ENCODE measurements at places on chromosomes 4 and X.

GRCh38 chrX:151031391-151031975, 48.3 kb downstream of the HMGB3 start:
- no peak for DNase-seq

DNA sequence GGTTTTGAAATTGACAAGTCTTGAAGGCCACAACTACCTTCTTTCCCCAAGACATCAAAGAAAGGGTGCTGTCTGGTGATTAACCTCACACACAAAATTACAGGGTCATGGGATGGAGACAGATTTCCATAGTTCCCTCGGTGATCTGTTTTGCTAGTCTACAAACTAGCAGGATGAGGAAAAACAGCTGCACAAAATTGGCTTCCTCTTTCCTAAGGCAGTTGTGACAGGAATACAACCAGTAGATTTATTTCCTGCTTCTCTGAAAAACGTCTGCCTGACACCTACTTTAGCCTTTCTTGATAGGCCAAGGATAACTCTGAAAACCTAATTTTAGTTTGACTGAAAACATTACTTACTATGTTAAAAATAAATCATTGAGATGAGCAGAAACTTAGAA, 39.6 kb downstream of the DKK2 start:
- no peak for DNase-seq

DNA sequence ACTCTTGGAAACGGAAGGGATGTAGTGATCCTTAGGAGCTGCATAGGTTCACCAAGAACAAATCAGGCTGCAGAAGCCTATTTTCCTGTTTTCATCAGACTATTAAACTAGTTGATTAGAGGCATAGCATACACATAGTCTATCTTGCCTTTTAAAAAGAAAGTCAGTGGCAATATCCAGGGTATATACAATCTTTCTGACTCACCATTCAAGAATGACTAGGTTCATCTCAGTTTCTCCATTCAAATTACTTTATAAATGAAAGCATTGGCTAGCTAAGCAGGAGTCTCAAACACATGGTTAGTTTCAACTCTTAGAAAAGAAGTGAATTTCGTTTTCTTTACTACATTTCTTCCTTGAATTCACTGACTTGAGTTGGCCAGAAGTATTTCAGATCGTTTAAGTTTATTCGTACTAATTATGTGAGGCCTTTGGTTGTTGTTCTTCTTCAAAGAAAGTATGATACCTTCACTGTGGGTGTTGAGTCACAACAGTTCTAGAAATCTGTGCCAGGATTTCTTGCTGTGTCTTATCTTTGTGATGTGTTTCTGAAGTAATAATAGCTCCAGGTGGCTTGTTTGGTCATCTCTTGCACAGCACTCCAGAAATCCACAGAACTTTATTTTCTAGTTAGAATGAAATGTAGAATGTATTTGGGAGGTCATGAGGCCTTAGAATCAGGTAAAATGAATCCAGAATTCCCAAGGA, 88.2 kb downstream of the AWAT2 start:
- no peak for DNase-seq

DNA sequence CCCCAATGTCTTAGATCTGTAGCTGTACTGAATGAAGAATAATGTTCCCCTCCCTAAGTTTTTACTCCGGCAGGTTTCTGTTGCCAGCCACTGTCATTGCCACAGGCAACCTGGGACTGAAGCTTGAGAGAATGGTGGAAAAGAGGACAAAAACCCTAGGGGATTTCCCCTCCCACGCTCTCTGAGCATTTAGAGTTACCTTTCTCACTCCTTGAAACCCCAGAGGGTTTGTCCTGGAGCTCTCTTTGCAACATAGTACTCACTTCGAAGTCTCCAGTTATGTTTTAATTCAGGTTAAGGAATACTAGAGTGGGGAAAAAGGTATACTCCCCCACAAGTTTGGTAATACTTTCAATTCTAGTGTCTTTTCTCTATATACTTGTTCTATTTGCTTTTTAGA, 31.5 kb downstream of the F8 start:
- DNase-seq, result no peak

- DNase-seq, result no peak
Measured at GRCh38 chr4:98518559-98519267, 139.7 kb downstream of the TSPAN5 start.

GRCh38 chr4:55793479-55793878, 26.1 kb upstream of the EXOC1L start:
- DNase-seq, result no peak

DNA sequence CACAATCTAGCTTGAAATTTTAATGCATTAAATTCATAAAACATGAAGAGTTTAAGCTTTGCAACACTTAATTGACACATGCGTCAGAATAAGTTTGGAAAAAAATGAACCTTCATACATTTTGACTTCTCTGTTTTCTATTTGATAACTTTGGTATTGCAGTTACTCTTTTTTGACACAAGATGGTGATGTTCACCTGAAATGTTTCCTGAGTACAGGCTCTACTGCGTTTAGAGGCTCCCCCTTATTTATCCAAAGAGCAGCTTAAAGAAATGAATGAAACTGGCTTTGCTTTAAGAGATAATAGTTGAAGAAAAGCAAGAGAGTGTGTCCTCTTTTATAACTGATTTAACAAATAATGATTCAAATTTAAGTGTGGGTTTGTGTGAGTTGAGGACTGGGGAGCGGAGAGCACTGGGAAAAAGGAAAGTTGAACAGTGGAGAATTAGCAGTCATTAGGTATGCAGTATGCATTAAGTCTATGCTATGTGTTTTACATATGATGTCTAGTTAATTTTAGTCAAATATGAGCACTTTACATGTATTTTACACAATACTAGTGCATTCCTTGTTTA, 180.6 kb upstream of the NUDT6 start:
- no peak for DNase-seq

DNA sequence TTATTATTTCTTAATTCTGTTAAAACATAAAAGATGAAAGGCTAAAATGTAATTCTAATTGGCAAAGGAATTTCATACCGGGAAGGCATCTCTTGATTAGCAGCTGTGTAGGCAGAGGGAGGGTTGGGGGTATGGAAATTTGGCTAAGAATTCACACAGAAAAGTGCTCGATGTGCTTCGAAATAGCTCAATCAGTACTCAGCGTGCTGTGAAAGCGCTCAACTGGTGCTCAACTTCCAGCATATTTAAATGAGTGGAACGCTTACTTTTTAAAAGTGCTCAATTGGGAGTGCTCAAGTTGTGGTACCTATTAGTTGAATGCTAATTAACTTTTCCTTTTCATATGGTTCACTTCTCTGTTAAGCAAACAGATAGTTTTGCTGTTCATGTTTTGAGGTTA, 695.9 kb upstream of the ATOH1 start:
- no peak for DNase-seq

DNA sequence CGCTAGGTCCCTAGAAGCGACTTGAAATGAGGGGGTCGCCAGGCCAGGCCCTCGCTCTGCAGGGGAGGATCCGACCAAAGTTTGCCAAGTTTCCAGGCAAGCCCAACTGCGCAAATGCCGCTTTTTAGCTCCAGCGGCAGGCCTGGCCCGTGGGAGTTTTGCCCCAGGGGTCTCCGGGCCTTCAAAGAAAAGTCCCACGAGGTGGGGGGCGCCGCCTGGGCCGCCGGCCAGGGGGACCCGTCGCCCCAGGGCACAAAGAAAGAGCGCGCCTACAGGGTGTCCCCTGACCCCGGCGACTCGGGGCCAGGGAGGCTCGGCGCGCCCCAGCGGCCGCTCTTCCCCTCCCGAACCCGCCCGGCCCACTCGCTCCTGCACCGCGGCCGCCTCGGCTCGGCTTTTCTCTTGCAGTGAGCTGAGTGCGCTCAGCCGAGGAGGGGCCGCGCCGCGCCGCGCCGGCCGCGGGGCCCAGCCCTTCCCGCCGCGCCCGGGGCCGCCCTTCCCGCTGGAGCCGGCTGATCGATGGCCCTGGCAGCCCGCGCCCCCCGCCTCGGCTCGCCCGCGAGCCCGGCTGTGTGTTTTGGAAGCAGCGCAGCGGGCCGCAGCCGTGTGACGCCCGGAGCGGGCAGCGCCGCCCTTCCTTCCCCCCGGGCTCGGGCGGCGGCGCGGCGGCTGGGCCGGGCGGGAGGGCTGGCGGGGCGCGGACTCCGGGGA, 754 bp upstream of the KLF3 start:
- no peak for DNase-seq

DNA sequence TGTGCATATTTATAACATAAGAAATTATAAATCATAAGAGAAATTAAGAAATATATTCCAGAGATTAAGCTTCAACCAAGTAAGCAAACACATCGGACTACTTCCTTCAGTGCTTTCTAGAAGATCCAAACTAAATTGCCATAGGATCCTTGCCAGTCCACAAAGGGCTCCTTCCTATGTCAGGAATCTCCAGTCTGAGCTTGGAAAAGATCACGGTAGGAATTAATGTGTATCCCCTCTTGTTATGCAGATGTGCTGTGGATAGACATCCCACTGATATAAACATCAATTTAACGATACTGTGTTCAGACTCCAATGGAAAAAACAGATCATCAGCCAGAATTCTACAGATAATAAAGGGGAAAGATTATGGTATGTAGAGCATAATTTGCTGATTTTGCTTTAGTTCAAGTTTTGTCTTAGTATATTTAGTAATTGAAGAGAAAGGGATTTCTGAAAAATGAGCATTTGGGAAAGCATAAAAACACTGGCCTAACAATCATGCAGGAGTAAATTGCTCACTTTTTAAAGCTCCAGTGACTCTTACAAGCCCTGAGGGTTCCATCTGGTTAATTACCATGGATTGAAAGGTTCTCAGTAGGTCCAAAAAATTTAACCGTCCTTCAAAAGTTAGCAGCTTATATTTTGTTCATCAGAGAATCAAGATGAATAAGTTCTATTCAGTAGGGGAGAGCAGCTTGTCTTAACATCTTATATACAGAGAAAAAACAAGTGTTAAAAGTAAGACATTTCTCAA, 65.9 kb downstream of the HHIP start:
- no peak for DNase-seq

DNA sequence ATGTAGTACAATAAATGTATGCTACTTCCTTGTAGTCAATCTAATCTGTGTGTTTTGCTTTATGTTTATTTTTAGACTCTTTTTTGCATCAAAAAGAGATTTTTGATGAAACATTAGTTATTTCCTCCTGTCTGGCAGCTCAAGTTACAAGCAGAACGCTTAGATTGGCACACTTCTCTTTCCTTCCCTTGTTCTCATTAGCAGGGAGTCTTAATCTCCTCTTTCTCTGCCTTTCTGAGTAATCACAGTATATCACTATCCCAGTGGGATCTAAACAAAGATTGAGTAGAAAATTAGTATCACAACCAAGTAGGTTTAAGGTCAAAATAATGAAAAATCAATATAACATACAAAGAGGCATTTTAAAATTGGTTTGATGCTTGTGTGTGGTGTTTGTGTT, 1192.6 kb downstream of the C4orf33 start:
- DNase-seq, result no peak

DNA sequence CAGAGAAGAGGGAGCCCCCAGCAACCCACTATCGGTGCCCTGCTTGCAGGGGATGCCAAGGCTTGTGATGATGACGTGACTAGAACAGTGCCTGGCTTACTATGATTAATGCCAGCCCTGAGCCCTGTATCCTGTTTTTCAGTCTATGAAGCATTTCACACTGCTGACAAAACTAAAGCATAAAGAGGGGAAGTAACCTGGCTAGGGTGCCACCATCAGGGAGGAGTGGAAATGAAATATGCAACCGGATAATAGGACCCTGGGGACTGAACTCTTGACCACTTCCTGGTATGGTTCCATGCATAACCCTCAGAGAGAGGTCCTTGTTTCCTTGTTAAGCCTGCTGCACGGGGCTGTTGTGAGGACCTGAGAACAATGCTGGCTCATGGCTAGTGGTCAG, 50.3 kb downstream of the MED28 start:
- DNase-seq, result no peak

DNA sequence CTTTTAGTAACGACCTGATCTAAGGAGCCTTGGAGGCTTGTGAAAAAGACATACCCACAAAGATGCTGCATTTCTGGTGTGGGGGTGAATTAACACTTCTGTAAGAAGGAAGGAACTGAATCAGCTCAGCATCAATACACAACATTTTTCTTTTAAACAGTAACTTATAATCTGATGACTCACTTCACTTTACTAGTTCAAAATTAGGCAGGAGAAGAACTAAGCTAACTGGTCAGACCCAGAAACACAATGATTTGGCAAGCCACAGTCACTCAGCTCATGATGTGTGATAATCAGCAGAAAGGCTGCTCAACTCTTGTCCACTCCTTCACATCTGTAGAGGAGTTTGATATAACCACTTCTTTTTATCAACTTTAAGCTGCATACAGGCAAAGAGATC, 4.6 kb downstream of the MMAA start:
- DNase-seq, result no peak

DNA sequence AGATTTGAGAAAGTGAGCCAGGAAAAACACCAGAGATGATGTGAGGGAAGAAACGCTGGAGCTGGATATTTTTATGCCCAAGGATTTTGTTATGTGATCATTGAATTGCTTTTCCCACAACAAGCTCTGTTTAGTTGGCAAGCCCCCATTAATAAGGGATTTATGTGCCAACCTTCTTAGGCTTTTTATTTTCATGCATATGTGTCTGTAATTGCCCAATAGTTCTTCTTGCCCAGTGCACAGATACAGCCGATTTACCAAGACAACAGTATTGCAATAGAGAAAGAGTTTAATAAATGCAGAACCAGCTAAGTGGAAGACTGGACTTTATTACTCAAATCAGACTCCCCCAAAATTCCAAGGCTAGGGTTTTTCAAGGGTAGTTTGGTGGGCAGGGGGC, 57.7 kb downstream of the TRIM2 start:
- DNase-seq, result no peak

DNA sequence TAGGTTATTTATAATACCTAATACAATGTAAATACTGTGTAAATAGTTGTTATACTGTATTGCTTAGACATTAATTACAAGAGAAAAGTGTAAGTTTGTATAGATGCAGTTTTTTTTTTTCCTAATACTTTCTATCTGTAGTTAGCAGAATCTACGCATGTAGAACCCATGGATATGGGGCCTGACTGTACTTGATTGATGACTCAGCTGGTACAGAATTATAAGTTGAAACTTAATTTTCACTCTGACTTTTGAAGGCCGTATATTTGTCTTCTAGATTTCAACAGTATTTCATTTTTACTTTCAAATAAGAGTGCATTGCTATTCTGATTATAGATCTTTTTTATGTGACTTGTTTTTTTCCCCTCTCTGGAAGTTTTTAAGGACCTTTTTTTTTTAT, 30.8 kb upstream of the NDUFC1 start:
- DNase-seq, result no peak

GRCh38 chr4:175427751-175428150, 384.3 kb downstream of the GPM6A start:
- no peak for DNase-seq

GRCh38 chrX:13433298-13433605, 113.4 kb upstream of the ATXN3L start:
- DNase-seq, result no peak

DNA sequence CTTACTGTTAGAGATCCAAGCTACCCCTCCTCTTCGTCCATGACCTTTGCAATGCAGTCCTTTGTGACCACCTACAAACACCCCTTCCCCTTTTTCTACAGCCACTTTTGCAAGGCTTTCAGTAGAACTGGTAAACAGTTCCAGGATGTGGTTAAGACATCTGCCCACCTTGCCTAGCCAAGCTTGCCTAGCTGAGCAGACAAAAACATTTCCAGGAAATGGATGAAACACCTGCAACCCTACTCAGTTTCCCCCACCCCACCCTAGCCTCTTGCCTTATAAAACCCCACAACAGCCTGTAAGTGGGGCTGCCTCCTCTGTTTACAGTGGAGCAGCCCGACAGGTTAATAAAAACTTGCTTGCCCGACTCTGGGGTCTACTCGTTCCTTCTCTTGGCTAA, 133.8 kb downstream of the ZC4H2 start:
- no peak for DNase-seq

- no peak for DNase-seq
Measured at GRCh38 chrX:133796282-133796681, 189.1 kb downstream of the GPC3 start.

Data from stimulated activated CD8-positive, alpha-beta memory T cell treated with anti-CD3 and anti-CD28 coated beads, Interleukin-4, amount 100 ng/mL, for 1 hour (primary cell).